ENCODE measurements at places on chromosomes 12 and 14.

DNA sequence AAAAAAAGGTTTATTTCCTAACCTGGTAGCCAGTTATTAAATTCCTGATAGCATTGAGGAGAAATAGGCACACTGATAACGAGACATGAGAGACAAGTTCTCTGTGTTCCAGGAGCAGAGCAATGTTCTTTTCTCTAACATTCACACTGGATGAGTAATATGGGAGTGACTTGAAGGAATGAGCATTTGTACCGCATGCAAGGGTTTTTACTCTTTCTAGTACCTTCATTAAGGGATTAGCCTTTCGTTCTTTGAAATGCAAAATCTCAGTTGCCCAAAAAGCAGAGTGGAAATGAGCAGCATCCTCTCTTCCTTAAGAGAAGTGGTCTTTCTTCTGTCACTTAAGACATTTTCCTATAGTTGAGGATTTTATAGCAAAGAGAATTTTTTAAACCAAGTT is 54.7 kb downstream of the FGD4 start:
- no peak for DNase-seq

- DNase-seq, result no peak
These were observed 375.9 kb downstream of the BTG1 start for GRCh38 chr12:91769736-91770135.

DNA sequence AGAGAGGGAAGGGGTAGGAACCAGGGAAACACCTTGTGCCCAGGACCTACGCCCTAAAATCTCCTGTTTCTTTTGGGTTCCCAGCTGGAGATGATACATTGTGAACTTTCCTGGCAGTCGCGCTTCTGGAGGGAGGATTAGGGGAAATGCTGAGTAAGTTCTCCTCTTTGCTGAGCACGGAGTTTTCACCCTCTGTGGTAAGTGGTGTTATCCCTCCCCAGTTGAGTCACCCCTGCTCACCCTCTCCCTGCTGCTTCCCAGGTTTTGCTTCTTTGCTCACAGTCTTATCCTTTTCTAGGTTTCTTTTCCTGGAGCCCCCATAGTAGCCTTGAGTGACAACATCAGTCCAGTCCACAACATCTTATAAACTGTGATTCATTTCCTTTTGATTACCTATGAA is 789.1 kb downstream of the TMEM121 start:
- DNase-seq, result no peak

DNA sequence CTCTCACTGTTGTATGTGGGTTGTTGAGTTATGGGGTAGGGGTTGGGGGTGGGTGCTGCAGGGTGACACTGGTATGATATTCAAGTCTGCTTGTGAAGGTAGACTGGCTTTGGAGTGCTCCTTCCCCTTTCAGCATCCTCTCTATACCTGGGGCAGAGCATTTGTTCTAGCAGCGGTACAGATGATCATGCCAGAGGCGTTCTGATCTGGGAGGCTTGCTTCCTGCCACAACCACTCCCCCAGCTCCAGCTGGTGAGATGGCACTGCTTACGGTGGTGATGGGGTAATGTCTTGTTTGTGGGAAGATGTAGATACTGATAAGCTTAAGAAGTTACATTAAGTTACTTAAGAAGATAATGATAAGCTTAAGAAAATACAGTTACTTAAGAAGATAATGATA is 131.8 kb downstream of the ERC1 start:
- peak; percentile 30 for DNase-seq

DNA sequence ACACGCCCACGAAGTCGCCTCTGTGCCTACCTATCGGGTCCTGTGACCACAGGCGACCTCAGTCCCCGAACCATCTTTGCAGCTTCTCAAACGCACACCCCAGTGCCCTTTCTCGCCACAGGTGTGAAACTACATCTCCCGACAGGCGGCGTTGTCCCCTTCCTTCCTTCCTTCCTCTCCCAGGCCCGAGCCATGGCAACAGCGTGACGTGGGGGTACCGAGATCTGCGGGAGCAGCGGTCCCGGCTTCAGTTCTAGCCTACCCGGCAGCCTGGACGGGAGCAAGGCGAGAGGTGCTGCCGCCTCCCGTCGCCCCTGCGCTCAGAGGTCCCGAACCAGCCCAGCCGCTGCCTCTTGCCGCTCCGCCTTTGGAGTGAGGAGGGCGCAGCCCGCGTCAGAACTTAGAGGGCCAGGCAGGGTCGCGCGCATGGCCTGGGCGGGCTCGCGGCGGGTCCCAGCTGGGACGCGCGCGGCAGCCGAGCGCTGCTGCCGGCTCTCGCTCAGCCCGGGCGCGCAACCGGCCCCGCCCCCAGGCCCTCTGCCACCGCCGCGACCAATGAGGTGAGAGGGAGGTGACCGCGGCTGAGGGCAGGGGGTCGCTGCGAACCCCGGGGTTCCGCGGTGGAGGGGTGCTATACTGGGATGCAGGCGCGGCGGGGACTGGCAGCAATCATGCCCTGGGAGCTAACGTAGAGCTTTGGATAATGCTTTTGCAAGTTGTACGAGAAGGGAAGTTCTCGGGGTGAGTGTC is at the start of gene COQ10A:
Gene COQ10A (plus strand): TSS at position 250 of the 750 bp plus-strand sequence. CDS start 177 bp downstream, at position 427.
- peak; percentile 92 for DNase-seq

DNA sequence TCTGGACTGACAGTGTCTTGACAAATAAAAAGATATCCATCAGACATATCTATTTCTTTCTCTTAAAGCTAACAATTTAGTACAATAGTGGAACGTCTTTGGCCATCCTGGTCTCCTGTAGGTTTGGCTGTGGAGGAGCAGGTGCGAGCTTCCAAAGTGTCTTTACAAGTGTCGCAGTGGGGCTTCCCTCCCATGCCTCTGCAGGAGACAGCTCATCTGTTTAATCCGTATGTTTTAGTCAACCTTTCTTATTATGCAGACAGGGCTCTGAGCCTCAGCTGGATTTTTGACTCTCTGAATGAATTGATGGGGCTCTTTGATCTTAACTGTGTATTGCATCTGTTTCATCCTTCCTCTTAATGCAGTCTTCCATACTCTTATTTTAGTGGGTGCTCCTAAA is 57.5 kb downstream of the RMST start:
- no peak for DNase-seq

GRCh38 chr12:49804821-49805220 is 23.4 kb downstream of the NCKAP5L start:
- DNase-seq, result no peak
